Activated CD8-positive, alpha-beta T cell treated with anti-CD3 and anti-CD28 coated beads, Interleukin-2, amount 10 ng/mL, durations not matched to agents 7 days and 5 days (primary cell): ENCODE measurements at places on chromosomes 7 and 10.

DNA sequence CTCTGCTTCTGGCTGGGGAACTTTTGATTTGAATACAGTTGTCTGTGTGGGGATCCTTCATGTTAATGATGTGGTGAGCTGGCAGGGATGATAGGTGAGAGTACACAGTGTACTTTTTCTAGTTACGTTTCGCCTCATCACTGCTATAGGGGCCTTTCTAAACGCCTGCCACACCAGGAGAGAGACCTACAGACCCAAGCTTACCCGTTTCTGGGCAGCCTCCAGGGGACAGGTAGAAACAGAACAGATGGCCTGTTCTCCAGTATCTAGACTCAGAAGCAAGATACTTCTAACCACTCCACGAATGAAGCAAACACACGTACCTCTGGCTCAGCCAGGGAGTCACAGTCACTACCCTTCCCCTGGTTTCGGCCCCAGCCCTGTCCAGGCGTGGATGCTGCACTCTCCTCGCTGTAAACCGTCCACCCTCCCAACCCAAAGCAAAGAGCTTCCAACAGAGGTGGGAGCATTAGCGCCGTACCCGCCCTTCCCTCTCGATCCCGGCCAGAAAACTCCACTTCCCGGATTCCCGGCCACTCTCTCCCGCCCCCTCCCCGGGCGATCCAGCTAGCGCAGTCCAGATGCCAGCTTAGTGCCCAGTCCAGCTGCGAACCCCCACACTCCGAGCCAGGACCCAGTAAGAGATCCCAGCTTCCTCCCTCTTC, 1.2 kb downstream of the CCDC6 start:
- peak; percentile 34 for DNase-seq

DNA sequence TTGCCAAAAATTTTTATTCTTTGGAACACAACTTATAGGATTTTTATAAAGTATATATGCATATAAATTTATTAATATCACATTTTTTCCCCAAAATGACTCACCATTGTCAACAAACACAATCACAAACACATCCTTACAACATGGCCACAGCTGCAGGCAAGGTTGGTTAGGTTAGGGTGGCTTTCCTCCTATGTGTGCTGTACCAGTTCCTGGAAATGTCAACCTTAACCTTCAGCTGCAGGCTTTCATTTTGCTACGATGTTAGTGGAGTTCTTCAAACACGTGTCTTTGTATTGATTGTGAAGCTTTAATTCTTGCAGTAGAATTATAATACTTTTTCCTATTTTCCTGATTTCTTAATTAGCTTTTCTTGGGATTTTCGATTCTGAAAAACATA, 185.8 kb downstream of the PTEN start:
- peak; percentile 31 for DNase-seq

DNA sequence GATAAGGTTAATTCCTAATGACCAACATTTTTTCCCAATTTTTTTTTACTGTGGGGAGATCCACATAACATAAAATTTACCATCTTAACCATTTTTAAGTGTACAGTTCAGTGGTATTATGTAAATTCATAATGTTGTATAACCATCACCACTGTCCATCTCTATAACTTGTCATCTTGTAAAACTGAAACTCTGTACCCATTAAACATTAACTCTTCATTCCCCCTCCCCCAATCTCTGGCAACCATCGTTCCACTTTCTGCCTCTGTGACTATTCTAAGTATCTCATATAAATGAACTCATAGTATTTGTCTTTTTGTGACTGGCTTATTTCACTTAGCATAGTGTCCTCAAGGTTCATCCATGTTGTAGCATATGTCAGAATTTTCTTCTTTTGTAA, 46.0 kb upstream of the HPS1 start:
- no peak for DNase-seq

DNA sequence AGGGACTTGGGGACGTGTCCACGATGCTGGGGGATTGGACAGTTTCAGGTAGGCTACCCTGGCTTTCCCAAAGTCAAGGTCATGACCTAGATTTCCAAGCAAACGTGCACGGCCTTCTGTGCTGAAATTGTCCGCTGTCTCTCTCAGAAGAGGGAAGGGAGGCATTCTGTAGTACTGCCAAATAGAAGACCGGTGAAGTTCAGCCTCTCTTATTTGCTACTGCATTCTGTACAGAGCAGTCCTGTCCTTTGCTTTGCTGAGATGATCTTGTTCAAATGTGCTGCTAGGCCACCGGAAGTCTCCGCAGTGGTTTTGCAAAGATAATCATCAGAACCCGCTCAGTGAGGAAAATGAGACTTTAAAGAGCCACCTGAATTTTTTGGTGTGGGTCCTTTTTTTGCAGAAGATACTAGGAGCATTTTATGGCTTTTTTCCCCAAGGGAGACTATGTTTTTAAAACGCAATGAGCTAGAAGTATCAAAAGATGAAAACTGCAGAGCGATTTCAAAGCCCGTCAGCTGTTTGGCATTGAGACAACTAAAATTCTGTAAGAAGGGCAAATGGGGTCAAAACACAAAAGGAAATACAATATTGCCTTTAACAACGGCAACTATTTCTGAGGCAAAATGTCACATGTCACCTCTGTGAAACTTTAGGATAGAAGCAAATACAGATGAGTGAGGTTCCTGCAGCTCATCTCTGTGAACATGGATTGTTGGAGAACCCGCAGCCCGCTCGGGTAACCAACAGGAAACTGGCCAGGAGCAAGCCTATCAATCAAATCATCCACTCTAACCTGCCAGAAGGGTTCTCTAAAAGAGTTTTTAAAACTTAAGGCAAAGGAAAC, 1.3 kb upstream of the NMT2 start:
- DNase-seq: peak; percentile 83

GRCh38 chr10:58621379-58622077, 108.9 kb downstream of the BICC1 start:
- no peak for DNase-seq

DNA sequence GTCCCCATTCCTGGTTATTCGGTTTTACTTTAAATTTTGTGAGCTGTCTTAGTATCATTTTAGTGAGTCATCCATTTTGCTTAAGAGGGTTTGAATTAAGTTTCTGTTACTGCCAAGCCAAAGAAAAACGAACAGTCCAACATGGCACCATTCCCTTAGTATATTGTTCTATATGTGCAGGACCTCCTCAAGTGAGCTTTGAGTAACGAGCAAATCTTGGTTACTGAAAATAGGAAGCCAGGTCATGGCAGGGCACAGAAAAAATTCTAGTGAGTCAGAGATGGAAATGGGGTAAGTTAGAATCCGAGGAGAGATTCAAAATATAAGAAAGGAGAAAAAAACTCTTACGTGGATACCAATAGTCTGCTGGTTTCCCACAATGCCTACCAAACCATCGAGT, 292.9 kb downstream of the BAMBI start:
- DNase-seq: no peak

DNA sequence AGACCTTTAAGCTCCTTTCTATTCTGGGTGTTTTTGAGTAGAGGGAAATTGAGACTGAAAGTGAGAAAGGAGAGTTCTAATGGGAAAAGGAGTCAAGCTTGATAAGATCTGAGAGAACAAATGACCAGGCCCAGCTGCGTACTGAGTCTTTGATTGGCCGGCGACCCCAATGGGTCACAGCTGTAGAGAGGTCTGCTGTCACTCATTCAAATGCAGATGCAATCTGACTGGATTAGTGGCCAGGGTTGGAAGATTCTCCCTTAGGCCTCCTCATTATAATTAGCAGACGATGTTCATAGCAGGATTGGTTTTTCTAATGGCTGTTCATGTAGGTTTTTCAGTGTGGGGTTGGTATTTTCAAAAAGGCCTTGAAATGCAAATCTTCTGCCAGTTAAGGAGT, 127.2 kb upstream of the SLC25A13 start:
- no peak for DNase-seq

DNA sequence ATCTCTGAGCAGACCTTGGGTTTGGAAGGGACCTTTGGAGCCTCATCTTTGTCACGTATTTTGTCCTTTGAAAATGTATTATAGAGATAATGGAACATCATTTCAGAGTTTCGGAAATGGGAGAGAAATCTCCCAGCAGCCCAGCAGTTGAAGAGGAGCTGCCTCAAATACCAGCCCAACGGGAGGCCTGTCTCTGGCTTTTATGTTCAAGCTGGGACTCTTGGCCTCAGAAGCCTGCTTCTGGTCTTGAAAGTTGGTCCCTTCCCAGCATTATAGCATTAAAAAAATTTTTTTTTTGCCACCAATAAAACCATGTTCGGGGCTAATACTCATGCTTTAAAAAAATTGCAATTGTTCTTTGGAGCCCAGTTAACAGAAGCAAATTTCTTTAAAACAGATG, 73.4 kb upstream of the CTBP2 start:
- no peak for DNase-seq

DNA sequence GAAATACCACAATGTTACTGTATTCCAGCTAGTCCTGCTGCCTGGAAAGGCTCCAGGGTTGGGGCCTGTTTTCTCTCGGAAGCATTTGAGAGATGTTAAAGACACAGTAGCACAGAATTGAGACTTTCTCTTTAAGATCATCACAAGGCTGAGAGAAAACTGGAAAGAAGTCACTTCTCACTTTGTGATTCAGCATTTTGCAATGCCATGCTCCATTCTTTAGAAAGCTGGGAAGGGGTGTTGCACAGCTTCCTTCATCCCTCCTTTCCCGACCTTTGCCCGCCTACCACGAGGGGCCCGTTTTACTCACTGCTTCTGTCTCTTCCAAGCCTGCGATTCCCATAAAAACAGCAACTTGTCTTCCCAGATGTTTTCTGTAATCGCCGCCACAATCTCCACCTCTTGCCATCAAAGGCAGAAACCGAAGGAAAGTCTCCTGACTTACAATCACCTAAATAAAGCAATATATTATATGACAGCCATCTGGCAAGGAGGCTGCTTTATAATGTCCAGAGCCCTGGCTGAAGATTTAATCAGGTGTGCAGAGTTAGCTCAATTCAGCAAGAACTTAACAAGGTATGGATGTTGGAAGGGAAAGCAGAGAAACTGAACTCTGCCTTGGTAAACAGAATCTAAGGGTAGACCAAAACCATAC, 18.9 kb downstream of the NOD1 start:
- no peak for DNase-seq

- DNase-seq: no peak
Measured at GRCh38 chr10:14477408-14477710, 146.6 kb upstream of the FRMD4A start.

GRCh38 chr10:6507311-6507710, 72.8 kb downstream of the PRKCQ start:
- peak; percentile 67 for DNase-seq
